Stimulated activated CD4-positive, alpha-beta T cell treated with anti-CD3 and anti-CD28 coated beads, TNF-alpha, amount 100 ng/mL, for 4 hours (primary cell): ENCODE measurements at places on chromosomes 7 and 10.

DNA sequence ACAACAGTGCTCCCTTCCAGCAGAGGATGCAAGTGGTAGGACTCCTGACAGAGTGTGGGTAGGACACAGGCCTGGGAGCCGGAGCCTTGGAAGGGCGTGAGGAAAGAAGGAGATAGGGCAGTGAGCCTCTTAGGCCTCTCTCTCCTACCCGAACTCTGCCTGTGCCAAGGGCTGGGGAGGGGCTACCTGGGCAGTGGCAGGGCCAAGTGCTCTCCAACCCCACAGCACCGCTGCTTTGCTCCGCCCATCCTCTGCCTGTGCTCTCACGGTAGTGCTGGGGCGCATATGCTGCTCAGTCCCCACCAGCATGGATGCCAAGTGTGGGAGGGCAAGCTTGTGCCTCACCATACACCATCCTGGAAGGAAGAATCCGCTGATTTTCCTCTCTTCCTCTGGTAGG is 7.5 kb downstream of the FAM131B start:
- DNase-seq = no peak

- no peak for DNase-seq
These were observed 280.8 kb downstream of the ARHGAP12 start for GRCh38 chr10:31647861-31648260.

DNA sequence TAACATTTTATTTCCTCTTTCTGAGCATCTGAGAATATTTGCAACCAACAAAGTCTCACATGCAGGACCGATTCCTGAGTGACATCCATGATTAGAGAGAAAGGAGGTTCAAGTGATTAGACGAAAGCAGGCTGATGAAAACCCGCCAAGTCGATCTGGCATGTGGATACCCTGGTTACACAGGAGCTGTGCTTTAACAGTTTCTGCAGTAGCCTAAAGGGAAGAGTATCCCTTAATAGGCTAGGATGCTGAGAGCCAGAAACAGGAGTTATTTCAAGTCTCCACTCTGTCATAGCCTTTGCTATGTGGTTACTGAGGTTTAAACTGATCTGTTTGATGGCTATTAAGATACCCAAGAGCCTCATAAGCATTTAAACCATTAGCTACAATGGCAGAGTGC is 82.5 kb downstream of the PRKCQ start:
- no peak for DNase-seq

- no peak for DNase-seq
These were observed 22.5 kb downstream of the ELAPOR2 start for GRCh38 chr7:87036985-87037384.

DNA sequence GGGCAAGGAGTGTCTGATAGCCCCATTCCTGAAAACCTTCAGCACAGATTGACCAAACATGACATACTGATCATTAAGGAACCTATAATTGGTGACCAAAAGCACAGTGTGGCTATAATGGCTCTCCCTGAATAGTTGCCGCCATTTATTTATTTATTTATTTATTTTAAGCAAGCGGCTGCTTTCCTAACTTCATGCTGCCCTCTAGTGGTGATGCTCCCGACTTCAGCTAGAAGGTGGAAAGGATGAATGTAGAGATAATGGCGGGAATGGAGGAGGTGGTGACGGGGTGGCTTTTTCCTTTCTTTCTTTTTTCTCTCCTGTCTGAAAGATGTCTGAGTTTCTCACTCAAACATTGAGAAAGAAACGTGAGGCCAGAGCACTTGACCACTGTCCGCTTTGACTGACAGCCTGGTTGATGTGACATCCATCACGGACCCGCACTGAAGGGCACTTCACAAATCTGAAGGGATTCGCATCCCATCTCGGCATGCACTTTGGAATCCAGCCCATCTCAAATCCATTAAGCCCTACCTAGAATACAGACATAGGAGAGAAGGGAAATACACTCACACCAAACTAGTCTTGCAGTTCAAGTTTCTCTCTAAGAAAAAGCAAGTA is 1090.1 kb downstream of the KCNMA1 start:
- no peak for DNase-seq

- no peak for DNase-seq
These were observed 404.6 kb downstream of the RPS24 start for GRCh38 chr10:78437998-78438906.

GRCh38 chr10:35794703-35795102 is 152.6 kb upstream of the FZD8 start:
- DNase-seq = no peak

DNA sequence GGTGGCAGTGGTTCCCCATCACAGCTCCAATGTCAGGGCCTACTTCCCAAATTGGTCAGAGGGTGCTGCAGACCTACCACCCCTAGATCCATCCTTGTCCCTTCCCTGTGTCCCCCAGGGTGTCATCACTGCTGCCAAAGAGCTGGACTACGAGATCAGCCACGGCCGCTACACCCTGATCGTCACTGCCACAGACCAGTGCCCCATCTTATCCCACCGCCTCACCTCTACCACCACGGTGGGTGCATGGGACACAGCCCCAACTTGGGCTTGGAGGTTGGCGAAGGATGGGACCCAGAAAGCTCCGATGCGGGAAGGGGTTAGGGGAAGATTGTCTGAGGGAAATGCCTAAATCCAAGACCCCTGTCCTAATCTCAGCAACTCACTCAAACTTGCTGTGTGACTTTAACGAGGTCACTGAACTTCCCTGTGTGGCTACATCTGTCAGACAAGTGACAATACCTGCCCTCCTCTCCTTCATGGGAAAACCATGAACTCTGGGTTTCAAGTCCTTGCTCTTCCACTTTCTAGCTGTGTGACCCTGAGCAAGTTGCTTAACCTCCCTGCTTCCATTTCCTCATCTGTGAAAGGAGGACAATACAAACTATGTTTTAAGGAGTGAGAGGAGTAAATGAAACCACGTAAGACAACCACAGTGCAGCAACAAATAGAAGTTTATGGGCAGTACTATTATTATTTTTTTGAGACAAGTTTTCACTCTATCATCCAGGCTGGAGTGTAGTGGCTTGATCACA is 4.9 kb upstream of the VSIR start:
- DNase-seq = no peak

- no peak for DNase-seq
These were observed 94.9 kb upstream of the SH2B2 start for GRCh38 chr7:102191556-102192379.

DNA sequence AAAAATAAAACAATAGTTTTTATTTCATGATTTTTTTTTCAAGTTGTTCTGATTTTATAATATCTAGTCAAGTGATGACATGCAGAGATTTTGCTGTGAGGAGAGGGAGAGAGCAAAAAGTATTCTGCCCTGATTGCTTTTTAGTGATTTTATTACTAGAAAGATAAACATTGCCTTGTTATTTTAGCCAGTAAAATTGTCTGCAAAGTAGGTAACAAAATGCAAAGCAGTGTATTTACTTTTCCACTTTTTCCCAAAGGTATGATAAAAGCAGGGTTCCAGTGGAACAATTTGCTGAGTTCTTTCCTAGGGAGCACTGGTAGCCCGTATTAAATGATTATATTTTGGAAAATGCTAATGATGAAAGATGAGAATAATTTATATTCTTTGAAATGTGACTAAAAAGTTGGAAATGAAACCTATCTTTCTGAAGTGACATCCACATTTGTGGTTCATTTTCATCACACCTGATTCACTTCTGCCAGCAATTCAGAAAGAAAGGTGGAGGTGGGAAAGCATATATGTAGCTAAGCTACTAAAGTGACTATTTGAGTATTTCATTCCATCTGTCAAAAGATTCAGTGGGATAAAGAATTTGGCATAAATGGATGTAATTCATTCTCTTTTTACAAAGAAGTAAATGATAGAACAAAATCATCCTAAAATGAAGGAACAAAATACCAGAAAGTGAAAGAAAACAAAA is 300.3 kb downstream of the ADK start:
- no peak for DNase-seq

DNA sequence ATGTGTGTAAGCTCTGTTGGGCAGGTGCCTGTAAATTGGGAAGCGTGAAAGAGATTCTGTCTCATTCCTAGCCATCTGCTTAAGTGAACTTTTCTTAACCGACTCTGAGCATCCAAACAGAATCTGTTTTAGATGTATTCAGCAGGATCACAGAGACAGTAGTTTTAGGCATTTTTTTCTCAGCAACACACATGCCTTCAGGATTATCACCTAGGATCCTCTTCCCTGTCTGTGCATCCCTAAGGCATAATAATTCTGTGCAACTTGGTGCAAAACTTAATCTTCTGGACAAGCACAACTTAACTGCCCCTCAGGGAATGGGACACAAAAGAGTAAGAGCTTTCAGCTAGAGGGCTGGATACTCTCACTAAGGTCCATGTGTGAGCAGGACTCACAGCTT is 284.8 kb downstream of the C7orf25 start:
- no peak for DNase-seq

DNA sequence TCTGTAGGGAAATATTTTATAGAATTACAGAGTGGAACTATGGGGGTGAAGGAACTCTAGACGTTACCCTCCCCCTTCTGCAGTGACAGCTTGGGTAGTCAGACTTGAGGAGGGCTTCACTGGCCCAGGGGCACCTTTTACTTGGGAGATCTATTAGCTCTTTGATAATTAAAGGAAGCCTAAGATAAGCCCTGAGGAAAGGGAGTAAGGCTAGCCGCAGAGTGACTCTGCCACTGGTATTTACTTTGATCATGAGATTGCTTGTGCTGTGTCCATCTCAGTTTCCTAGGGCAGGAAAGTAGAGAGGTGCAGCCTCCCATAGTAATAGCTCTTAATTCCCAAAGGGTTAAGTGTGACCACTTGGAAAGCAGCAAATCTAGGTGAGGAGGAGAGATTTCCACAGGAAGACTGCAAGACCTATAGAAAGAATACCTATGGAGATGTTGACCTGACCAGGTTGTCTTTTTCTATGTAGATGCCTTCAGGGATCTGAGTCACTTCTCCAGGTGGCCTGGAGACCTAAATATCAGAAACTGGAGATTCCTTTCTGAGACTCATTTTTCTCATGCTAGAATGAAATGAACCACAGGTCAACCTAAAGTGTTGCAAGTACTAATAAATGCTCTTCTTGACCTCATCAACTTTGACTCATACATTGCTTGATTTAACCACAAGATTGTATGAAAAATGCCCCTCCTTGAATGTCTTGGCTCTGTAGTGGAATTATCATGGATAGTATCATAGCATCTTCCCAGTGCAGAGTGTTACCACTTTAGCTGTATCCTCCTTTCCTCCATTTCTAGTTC is 447.3 kb upstream of the GHITM start:
- DNase-seq = no peak

GRCh38 chr7:85287106-85287825 is 100.4 kb upstream of the SEMA3D start:
- no peak for DNase-seq

GRCh38 chr7:64516451-64516850 is 46.4 kb downstream of the ZNF680 start:
- DNase-seq = no peak

GRCh38 chr10:23364378-23364777 is 19.8 kb upstream of the C10orf67 start:
- no peak for DNase-seq

DNA sequence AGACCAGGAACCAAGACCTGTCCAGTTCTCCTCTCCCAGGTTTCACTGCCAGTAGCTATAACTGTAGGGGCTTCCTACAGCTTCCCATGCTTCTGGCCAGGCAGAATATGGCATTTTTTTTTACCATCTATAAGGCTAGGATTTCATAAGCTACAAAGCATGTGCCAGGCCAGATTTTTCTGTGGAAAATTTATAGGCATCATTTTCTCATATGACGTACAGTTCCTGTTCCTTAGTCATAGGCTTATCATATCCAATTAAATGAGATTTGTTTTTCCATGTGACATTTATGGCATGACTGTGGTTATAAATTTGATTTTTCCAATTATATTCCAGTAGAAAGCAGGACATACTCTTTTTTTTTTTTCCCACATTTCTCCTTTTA is 208.6 kb upstream of the NPY start:
- DNase-seq = no peak
